ENCODE measurements at places on chromosomes 3 and 15.

DNA sequence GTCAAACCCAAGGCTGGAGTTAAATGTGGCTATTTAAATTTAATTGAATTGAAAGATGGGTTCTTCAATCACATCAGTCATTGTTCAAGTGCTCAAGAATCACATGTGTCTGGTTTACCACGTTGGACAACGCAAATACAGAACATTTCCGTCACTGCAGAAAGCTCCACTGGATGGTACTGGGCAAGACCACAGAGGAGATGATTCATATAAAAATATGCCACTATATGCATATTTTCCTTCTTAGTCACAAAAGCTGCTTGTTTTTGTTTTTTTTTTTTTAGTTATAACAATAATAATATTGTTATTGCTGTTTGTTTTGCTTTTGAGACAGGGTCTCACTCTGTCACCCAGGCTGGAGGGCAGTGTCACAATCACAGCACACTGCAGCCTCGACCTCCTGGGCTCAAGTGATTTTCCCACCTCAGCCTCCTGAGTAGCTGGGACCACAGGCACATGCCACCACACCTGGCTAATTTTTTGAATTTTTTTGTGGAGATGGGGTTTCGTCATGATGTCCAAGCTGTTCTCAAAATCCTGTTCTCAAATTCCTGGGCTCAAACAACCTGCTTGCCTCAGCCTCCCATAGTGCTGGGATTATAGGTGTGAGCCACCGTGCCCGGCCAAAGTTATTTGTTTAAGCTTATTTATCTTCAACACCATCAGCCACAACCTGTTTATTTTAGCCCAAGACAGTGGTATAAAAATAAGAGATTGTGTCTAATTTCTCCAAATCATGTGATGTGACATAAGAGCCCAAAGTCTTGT, 19.4 kb downstream of the RTP3 start:
- no peak for DNase-seq

GRCh38 chr3:64673159-64673715, 14.6 kb downstream of the ADAMTS9 start:
- DNase-seq = no peak

- no peak for DNase-seq
Observed at GRCh38 chr3:149581681-149582370, 76.0 kb downstream of the WWTR1 start.

GRCh38 chr3:115623044-115623868, at the start of gene GAP43:
Gene GAP43, plus strand, starts transcription at chr3:115623510. Its CDS starts 180 bp downstream, at chr3:115623690.
- no peak for DNase-seq

GRCh38 chr15:77589839-77590238, 42.9 kb downstream of the LINGO1 start:
- DNase-seq = no peak

- DNase-seq = no peak
Observed at GRCh38 chr3:194269610-194270145, 81.5 kb downstream of the CPN2 start.

DNA sequence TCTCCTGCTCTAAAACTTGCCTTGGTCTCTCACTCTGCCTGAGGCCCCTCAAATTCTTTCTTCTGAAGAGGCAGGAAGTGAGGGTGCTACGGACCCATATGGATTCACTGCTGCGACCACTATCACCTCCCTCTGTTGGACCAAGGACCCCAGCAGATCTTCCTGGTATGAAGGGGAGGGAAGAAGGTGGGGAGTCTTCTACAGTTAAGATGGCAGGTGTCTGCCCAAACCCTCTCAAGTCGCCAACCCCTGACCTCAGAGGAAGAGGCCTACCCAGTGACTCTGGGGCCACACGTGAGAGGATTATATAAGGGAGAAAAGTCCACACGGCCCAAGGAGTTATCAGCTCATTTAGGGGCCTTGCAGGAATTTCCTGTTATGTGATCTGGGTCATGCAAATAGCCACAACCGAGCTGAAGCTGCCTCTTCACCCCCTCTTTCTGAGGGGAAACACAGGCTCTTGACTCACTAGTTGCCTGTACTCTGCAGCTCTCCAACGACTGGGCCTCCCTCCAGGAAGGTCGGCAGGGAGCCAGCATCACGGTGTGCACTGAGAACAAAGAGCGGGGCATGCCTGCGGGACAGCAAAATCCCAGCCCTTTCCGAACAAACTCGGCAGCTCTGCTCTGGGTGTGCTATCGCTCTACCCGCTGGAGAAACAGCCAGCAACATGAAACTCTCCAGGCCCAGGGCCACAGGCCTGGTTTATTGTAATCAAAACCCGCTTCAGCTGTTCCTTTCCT, 116.0 kb downstream of the XXYLT1 start:
- DNase-seq = no peak

DNA sequence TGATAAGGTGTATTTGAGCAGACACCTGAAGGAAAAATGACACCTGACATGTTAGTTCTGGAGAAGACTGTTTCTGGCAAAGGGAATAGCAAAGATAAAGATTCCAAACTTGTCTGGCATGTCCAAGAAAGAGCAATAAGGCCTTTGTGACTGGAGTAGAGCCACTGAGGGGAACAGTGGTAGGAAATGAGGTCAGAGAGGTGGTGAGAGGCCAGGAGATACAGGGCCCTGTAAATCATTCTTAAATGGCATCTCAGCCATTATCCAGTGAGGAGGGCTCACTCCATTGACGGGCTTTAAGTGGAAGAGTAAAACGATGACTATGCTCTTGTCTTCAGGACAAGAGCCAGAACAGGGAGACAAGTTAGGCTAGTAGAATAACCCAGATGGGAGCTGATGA, 4.5 kb downstream of the SLC49A4 start:
- DNase-seq = no peak

DNA sequence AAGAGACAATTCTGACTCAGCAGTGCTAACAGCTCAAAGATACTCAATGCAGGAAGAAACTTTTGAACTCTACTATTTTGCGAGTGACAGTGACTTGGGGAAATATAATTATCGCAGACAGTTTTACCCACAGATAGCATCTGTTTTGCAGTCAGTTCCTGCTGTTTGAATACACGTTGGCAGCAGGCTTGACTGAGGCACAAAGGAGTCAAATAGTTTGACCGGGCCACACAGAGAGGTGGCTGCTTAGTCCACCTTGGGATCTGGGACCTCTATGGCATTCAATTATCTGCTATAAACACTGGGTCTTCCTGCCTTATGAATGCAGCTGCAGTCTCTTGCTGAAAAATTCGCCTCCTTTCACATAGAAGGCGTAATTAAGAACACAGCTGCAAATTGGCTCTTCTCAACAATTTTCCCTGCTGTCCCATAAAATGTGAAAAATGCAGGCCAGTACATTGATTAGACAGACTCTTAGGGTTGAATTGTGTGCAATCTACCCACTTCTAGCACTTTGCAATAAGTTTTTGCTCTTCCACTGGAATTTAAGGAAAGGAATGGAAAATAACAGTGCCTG, 56.5 kb downstream of the OTOL1 start:
- no peak for DNase-seq

DNA sequence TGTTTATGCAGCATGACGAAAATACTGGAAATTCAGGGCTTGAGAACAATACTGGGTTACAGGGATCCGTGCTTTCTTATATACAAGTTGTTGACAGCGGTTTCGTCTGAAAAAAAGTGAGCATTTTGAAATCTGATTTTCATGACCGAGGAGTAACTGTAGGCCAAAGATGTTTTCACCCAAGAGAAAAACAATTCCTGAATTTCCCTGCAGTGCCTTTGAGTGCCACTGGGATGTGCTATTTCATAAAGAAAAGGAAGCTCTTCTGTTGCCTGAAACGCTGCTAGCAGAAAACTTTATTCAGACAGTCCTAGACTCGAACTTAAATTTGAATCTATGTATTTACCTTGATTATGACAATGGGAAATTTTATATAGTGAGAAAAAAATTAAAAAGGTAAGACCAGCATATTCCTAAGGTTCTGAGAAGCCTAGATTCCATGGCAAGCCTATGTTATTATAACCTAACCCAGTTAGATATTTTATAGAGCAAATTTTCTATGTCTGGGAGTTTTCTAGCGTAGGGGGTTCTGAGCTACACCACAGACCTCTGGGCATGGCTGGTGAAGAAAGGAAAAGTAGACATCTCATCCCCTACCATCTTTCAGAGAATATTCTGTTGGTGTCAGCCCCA, 30.2 kb downstream of the KCNAB1 start:
- DNase-seq = peak; percentile 6

GRCh38 chr3:50327129-50327528, 894 bp downstream of the TUSC2 start:
- DNase-seq = no peak

- DNase-seq = peak; percentile 17
Observed at GRCh38 chr15:97745481-97746071, 214.9 kb upstream of the ARRDC4 start.

GRCh38 chr15:57302640-57303257, 73.6 kb upstream of the CGNL1 start:
- no peak for DNase-seq

DNA sequence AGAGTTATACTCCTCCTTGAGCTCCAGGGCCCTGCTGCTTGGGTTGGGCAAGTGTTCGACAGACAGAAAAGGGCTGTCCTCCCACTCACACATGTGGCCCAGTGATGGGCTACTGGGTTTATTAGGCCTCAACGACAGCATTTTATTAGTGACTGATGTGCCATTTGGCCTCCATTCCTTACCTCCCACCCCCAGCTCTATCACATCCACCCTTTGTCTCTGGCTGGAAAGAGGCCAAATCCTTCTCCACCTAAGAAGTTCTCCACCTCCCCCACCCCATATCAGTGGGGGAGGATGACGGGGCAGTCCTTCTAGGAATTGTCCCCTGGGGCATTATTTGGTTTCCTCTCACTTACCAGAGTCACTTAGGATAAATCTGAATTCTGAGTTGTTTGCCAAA, 57.1 kb upstream of the WNT5A start:
- no peak for DNase-seq

DNA sequence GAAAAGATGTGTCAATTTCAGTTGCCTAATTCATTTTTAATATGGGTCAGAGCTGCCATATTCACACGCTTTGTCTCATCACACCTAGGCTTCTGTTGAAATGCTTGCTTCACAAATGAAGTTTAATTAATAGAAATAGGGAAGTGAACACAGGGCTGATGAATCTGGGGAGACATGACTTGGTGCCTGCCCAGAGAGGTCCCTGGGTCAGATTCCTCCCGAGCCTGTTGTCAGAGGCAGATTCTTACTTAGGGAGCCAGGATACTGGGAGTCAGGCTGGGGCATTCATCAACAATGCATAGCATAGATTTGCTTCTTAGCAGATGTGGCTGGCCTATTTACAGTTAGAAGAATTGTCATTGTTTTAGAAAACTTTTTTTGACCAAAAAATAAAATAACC, 90.6 kb downstream of the CACNA1D start:
- DNase-seq = no peak

GRCh38 chr3:7444886-7445285, 584.0 kb downstream of the GRM7 start:
- no peak for DNase-seq

GRCh38 chr3:62132027-62132602, 241.2 kb downstream of the FEZF2 start:
- no peak for DNase-seq

- DNase-seq = no peak
Observed at GRCh38 chr15:67468416-67468815, 52.5 kb upstream of the C15orf61 start.

GRCh38 chr15:74374648-74375302, 7.3 kb upstream of the CYP11A1 start:
- DNase-seq = no peak

- DNase-seq = peak; percentile 14
Observed at GRCh38 chr15:99014803-99015697, 7.5 kb upstream of the PGPEP1L start.

DNA sequence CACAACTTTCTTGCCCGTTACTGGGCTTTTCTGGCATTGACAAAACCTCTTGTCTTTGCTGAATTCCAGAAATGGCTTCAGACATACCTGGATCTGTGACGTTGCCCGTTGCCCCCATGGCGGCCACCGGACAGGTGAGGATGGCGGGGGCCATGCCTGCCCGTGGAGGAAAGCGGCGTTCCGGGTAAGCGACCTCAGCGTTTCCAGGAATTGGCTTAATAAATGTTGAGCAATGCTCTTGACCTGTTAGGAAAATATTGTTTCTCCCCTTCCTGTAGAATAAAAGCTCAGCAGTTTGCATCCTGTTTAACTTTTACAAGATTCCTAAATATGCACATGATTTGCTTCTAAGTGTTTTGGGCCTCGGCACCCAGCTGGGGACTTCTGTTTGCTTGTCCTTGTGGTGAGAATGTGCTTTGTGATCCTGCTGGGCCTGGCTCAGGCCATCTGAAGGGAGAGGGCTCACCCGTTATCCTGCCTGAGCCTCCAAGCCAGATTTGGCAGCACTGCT, 46.7 kb downstream of the ARNT2 start:
- DNase-seq = no peak

DNA sequence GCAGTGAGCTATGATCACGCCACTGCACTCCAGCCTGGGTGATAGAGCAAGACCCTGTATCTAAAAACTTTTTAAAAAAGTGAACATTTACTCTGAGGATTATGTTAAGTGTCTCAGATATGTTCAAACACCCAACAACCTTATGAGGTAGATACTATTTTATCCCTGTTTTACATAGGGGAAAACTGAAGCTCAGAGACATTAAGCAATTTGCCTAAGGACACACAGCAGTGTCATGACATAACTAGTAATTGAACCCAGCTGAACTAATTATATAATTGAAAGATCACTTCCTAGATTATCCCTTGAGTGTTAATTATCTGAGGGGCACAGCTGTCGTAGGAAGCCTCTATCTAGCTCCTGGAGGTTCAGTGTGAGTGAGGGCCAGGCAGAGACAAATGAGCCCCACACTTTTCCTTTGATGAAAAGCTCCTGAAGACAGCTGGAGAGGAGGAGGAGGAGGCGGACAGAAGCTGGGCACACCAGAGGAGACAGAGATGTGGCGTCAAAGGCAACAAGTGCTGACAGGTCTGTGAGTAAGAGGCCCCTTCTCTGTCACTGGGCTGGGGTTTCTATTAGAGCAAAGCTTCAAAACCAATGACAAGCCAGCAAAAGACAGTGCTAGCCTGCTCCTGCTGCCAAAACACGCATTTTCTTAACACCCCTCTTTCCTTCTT, 20.5 kb downstream of the TRH start:
- no peak for DNase-seq

DNA sequence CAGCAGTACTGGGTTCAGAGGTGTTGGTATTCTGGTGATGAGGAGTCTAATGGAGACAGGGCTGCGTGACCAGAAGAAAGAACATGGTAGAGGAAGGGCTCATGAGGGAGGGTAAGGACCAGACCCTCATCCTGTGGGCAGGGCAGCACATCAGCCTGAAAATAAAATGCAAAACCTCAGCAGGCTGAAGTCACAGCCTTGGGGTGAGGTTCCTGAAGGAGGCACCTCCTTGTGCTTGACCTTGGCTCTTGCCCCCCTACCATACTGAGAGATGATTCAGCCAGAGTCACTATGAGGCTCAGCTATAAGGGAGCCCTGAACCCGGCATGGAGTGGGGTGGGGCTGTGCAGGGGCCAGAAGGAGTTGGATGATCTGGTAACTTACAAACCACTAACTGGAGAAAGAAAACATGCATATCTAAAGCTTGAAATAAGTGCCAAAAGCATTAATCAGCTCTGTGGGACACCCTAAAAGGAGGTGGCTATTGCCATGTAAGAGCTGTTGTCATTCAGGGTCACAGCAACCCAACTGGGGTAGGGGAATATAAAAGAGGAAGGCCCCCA, 60.2 kb downstream of the CORO2B start:
- no peak for DNase-seq

GRCh38 chr15:69760258-69760845, 307.7 kb downstream of the RPLP1 start:
- no peak for DNase-seq

- DNase-seq = no peak
Observed at GRCh38 chr3:14363379-14363778, 39.0 kb upstream of the SLC6A6 start.

Data from NCI-H187 (cell line).